Stomach (tissue), 19 donors: ENCODE measurements at places on chromosomes 5 and 9.

DNA sequence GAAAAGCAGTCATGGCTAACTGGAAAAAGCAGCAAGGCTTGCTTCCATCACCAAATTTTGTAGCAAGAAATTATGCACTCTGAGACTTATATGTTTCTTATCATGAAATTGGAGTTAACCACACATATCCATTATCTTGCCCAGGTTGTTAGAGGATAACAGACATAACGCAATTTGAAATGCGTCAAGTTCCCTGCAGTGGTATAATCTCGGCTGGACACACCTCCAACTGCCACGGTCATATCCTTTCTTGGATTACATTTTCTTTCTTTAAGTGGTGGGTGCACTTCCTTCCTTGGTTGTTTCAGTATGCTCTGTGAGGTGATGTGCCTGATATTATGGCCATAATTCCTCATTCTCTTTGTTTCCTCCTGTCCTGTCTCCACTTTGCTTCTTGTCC lies 695.0 kb upstream of the DMAC1 start:
- no peak for DNase-seq

- no peak for DNase-seq
These were observed 53.9 kb upstream of the PTCH1 start for GRCh38 chr9:95570646-95571045.

GRCh38 chr9:105883847-105884246 lies 189.5 kb downstream of the TMEM38B start:
- DNase-seq = no peak

DNA sequence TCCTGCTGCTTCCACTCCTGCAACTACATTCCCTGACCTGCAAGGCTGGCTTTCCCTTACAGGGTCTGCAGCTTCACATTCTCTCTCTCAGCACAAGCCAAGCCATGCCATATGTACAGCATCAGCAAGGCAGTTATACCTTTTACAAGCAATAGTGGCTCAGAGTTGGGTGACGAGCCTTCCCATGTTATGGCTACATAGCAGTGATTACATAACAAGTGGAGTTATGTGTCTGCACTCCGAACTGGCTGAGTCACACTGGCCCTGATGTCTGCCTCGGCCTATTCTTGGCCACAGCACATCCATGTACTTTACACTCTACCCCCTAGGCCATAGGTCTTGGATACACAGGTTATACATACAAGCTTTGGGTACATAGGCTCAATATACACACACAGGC lies 52.0 kb upstream of the SNCAIP start:
- no peak for DNase-seq

GRCh38 chr5:169694091-169694625 lies 57.1 kb downstream of the DOCK2 start:
- no peak for DNase-seq

GRCh38 chr9:137969685-137970084 lies 92.1 kb downstream of the CACNA1B start:
- peak; percentile 16 for DNase-seq

- no peak for DNase-seq
These were observed 59.4 kb downstream of the DAP start for GRCh38 chr5:10701567-10702039.

DNA sequence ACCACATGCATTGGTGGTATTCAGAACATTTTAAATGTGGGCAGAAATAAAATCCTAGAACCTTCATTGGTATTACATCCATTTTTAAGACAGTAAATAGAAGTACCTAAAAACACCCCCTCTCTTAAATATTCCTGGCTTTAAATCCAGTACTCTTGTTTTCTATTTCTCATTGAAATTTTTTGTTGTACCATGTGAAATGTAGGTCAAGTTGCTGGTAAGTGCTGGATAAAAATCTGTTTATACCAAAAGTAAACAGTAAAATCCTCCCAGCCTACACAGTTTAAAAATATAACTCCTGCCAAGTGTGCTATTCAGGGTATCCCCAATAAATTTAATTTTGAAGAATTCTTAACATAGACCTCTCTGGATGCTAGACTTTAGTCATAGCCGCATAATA lies 75.0 kb upstream of the FST start:
- DNase-seq = no peak

DNA sequence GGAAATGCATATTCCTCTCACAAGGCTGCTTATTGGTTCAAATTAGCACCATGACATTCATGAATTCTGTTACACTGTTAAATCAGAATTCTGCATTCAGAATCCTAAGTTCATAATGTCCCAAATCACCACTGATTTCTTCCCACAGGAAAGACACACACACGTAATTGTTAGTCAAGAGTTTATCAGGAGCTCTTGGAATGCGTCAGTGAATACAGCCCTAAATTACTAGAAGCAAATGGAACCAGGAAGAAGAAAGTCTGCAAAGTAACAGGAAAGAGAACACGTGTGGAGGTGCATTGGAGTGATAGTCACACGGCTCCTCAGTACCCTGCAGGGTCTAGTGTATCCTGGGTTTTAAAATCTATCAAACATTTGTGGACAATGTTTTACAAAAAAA lies 110.2 kb downstream of the ANXA2R start:
- no peak for DNase-seq

- DNase-seq = peak; percentile 84
These were observed 2.0 kb downstream of the LARP1 start for GRCh38 chr5:154756868-154757813.

DNA sequence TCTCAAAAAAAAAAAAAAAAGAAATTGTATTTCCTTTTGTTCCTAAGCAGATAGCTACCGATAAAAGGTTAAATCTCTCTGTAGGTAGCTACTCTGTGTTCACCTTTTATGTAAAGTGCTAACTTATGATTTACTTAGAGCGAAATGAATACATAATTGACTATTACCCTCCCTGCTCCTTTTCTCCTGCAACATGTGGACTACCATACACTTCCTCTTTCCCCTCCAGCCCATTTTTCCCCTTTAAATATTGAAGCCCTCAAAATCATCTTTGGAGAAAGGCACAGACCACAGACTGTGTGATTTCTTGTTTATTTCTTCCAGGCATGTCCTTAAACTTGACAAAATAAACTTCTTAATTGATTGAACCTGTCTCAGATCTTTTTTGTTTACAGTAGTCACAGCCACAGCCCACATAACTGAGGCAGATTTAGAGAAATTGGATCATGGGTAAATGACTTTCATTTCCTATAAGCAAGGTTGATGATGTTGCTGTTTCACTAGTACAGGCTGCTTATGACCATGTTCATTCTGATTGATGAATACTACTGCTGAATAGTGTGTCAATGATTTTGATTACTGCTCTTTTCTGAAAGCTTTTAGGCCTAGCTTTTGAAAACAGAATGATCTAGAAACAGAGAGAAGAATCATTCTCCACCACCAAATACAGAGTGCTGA lies 59.2 kb downstream of the PHAX start:
- no peak for DNase-seq

GRCh38 chr9:134940236-134941208 lies 22.8 kb upstream of the FCN1 start:
- DNase-seq = no peak

DNA sequence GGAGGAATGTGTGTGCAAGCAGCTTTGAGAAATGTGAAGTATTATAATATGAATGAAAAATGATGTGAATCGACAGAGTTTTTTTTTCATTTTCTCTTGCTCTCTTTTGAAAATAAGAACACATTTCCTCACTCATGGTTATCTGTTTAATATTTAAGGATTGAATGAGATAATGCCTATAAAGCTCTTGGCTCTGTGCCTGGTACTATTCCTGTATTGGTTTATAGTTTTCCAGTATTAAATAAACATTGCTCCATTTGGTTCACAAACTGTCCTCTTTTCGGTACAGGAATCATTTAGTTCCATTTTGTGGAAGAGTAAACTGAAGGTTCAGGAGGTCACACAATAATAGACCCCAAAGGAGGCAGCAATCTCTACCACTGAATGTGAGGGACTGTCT lies 1185.5 kb upstream of the WWC1 start:
- DNase-seq = peak; percentile 9

GRCh38 chr5:140196115-140196814 lies 21.3 kb downstream of the CYSTM1 start:
- no peak for DNase-seq

- DNase-seq = no peak
These were observed 58.1 kb downstream of the PSAT1 start for GRCh38 chr9:78354989-78355388.

DNA sequence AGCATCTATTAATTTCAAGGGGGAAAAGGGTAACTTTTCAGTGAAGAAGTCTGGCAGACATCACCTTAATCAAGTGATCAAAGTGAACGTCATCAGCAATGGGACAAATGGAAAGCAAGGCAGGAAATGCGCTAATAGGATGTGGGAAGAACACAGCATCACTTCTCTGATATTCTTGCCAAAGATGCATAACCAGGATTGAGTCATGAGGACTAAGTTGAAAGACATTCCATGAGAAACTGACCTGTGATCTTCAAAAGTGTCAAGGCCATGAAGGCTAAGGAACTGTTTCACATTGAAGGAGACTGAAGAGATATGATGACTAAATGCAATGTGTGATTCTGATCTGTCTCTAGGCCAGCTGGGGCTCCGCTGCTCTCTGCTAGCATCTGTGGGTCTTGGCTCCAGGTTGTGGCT lies 92.9 kb downstream of the NDFIP1 start:
- no peak for DNase-seq

DNA sequence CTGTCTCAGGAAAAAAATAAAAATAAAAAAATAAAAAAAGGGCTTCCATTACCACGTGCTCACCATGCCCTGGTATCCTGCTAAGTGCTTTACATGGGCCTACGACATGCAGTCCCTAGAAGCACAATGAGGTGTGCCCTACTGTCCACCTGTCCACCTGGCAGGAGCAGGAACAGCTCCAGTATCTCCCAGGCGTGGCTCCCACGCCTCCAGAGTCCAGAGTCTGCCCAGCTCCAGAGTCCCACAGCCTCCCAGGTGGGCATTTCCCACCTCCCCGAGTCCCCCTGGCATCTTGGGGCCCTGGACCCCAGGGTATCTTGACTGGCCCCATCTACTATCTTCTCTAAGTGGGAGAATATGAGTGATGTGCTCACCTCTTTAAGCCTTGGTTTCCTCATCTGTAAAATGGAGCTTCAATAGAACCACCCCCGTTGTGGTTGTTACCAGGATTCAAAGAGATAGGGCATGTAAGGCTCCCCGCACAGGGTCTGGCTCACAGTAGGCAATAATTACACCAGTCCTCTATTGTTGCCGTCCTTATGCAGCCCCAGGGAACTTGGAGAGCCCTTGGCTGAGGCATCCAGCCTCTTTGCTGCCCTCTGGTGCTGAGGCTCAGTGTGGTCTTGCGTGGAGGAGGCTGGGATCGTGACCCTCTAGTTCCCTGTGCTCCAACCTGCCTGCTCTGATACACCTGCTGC lies 8.9 kb downstream of the CXCL14 start:
- DNase-seq = peak; percentile 45

- DNase-seq = no peak
These were observed 137.6 kb downstream of the TRPM3 start for GRCh38 chr9:70983723-70984295.

- DNase-seq = no peak
These were observed 23.2 kb downstream of the DNM1 start for GRCh38 chr9:128226412-128226801.

- DNase-seq = no peak
These were observed 71.9 kb downstream of the RALGPS1 start for GRCh38 chr9:126986506-126986951.
